NCI-H1694 (cell line): ENCODE measurements at places on chromosomes 4 and X.
A peak's percentile ranks its signal among the peaks of the same experiment; 100 is the strongest.

GRCh38 chrX:139554376-139554775 is 23.8 kb downstream of the F9 start:
- no peak for DNase-seq

GRCh38 chr4:98567611-98568010 is 90.8 kb downstream of the TSPAN5 start:
- no peak for DNase-seq

- DNase-seq = peak; percentile 17
Measured at GRCh38 chrX:140733766-140734342, 24.3 kb downstream of the LINC00632 start.

GRCh38 chrX:153688911-153689590 is 1.3 kb downstream of the SLC6A8 start:
- no peak for DNase-seq

GRCh38 chr4:148116264-148116663 is 325.9 kb downstream of the NR3C2 start:
- DNase-seq = no peak

GRCh38 chrX:71111921-71112431 is 599 bp upstream of the IL2RG start:
- no peak for DNase-seq

DNA sequence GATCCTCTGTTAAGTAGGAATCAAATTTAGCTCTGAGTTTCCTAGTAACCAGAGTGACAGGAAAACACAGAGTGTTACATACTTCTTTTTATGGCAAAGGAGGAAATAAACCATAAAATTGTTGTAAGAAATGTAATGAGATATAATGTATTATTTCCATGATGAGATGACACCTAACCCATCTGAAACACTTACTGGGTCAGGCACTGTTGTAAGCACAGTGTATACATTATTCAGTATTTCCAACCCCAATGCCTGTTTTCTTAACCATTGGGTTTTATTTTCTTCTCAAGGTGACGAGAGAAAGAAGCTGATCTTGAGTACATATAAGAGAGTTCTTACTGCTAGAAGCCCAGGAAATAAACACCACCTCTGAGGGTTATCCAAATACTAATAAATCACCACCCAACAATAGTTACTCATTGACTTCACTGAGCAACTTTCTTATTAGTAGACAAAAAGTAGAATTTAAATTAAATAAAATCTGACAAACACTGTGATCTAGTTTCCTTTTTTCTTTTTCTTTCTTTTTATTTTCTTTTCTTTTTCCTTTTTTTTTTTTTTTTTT is 4.2 kb upstream of the ENAM start:
- no peak for DNase-seq

GRCh38 chr4:188005561-188005960 is 10.0 kb downstream of the ZFP42 start:
- DNase-seq = no peak

DNA sequence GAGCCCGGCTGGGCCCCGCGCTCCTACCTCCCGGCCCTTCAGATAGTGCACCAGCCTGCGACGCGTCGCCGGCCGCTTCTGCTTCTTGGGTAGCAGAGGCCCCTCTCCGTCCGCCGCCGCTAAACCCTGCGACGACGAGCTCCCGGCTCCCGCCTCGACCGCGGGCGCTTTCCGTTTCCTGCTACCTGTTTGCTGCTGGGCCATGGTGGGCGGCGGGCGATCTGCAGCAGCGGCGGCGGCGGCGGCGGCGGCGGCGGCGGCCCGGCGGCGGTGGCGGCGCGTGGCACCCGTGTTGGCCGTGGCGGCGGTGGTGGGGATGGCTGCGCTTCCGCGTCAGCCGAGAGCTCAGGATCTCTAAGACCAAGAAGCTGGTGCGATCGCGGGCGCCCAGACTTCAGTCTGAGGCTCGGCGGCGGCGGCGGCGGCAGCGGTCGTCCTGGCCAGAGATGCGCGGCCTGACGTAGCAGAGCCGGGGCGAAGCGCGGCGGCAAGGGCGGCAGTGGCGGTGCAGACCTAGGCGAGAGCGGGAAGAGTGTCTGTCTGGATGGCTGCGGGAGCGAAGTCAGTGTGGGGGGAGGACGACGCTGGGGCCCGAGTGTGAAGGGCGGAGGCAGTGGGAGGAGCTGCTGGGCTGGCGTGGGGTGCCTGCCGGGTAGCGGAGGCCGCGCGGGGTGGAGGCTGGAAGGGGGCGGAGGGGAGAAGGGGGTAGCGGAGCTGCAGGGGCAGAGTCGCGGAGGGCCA is at the start of gene DCAF12L2:
DCAF12L2 (minus strand) TSS at position 569 of the 741 bp plus-strand sequence; CDS start at position 204, 365 bp downstream.
- no peak for DNase-seq

- no peak for DNase-seq
Measured at GRCh38 chr4:129415004-129415403, 319.1 kb downstream of the C4orf33 start.

GRCh38 chr4:1011022-1011665 is at the start of gene FGFRL1:
TSS of gene FGFRL1 (plus strand) at chr4:1011626. CDS start at chr4:1012486, 860 bp downstream.
- DNase-seq = no peak

DNA sequence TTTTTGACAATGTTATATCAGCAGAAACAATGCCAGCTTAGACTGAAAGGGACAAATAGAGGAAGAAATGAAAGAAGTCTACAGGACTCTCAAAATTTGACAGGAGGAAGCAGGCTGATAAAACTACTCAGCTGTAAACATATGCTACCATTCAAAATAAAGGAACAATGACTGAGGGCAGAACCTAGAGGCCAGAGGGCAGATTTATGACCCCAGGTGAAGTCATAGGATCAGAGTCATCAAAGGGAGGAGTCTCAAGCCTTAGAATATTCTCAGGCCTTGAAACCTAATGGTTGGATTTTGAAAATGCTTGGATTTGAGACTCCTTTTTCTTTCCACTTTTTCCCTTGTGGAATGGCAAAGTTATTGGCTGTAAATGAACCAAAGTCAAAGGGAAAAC is 17.0 kb upstream of the SYTL5 start:
- no peak for DNase-seq

- DNase-seq = no peak
Measured at GRCh38 chrX:119228512-119229252, 7.4 kb upstream of the PGRMC1 start.

- DNase-seq = no peak
Measured at GRCh38 chr4:87074121-87074488, 139.3 kb downstream of the AFF1 start.

- no peak for DNase-seq
Measured at GRCh38 chr4:140781596-140781995, 25.4 kb upstream of the TBC1D9 start.

GRCh38 chrX:45711231-45711630 is 510.6 kb upstream of the DIPK2B start:
- no peak for DNase-seq

GRCh38 chrX:68927178-68927577 is 98.4 kb downstream of the EFNB1 start:
- DNase-seq = no peak

GRCh38 chrX:31092970-31093638 is 21.3 kb upstream of the FTHL17 start:
- no peak for DNase-seq

DNA sequence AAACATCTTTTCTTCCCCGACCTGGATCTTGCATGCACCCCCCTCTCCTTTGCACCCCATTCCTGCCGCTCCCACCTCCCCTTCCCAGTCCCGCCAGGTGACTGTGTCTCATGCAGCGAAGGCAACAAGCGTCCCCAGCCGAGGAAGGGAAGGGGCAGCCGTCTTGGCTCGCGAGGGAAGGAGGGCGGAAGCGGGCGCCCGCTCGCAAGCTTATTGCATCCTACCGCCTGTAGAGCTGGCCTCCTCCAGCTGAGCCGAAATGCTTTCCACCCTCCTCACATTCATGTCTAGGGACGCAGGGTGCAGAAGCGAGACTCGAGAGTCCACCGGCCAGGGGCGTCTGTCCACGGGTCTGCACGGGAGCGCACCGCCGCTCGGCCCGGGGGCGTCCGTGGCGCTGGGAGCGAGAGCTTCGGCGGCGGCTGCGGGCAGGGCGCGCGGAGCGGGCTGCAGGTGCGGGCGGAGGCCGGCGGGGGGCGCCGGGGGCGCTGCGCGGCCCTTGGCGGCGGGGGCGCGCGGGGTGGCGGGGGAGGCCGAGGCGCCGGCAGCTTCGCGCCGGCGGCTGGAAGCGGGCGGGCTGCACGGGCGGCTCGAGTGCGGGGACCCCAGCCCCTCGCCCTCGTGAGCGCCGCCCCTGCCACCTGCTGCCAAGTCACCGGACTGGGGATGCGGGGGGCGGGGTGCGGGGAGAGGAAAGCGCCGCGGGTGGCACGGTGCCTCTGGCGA is at the start of gene KCNIP4:
KCNIP4 (minus strand) TSS at position 426 of the 726 bp plus-strand sequence.
- no peak for DNase-seq

DNA sequence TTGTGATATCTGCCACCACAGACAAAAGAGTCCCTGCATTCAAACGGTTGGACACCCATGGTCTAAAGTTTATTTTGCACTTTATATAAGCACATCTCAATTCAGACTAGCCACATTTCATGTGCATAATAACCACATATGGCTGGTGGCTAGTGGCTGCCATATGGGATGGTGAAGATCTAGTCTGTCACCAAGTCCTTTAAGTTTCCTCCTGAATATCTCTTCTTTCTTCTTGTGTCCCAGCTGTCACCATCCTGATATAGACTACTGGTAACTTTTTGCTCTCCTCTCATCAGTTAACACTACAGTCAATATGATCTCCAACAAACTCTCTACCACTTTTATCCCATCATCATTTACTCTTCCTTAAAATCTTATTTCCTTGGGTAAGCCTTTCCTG is 9.3 kb downstream of the HSPA4L start:
- no peak for DNase-seq

DNA sequence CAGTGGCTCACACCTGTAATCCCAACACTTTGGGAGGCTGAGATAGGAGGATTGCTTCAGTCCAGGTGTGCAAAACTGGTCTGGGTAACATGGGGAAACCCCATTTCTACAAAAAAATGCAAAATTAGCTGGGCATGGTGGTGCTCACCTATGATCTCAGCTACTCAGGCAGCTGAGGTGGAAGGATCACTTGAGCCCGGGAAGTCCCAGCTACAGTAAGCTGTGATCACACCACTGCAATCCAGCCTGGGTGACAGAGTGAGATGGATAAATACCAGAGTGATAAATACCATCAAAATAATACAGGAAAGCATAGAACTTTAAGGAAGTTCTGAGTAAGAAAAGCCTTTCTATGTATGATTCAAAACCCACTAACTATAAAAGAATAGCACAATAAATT is 52.8 kb downstream of the LRBA start:
- DNase-seq = no peak

DNA sequence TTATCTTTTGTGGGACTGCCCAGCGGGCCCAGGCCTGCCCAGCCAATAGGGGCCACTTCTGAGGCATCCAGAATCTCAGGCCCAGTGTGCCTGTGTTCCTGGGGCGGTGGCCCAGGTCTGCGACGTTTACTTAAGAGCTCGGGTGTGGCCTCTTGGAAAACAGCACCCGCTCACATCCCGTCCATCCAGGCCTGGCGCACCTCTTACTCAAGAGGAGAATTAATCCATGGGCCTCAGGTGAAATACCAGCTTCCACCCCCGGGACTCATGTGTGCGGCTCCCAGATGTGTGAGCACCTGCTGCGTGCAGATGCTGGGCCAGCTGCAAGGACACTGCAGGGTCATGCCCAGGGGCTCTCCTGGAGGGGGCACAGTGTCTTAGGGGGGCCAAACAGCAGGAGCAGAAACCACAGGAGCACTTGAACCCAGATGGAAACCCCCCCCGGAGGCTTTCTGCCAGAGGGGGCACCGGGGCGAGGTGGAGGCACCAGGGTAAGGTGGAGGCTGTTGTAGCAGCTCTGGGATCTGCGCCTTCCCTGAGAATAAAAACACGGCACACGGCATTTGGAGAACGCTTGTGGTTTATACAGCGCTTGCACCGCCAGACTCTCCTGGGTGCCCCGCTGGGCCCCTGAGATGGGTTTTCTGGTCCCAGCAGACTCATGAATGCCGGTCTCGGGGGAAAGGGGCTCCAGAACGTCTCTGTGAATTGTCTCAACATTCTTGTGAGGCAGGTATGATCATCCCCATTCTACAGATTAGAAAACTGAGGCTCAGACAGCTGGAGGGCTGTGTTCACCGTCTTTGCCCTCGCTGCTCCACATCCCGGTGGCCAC is 2.8 kb downstream of the PSAPL1 start:
- no peak for DNase-seq

DNA sequence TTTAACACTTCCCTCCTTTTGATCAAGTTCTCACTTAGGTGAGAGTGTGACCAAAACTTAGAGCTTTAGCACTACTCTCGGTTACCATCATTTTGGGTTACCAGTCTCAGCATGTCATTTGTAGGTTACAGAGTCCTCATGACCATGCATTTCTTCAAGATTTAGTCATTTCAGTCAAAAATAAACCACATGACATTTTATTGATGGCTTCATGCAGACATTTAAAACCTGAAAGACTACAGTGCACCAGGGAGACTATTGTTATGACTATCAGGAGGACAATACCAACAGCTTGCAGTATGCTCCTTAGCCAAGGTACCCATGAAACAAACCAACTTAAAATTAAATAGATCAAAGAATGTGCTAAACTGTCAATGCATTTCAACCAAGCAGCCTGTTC is 498.1 kb upstream of the FSTL5 start:
- DNase-seq = no peak

- DNase-seq = no peak
Measured at GRCh38 chr4:14415146-14415545, 587.1 kb upstream of the CPEB2 start.

DNA sequence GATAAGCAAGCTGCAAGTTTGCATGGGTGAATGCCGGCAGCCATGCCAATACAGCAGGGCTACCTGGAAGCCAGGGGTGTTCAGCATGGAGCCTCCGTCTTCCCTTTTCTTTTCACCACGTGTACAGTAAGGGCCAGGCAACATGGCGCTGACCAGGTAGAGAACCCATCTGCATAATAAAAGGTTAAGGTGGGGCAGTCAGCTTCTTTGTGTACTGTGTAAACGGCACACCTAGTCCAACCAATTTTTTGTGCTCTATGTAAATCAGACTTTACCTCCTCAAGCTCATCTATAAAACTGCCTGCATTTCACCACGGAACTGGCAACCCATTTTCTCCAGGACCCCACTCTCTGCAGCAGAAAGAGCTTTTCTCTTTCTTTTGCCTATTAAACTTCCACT is 286.8 kb upstream of the VCX3A start:
- no peak for DNase-seq

- no peak for DNase-seq
Measured at GRCh38 chr4:150379454-150379853, 202.5 kb upstream of the MAB21L2 start.

- DNase-seq = no peak
Measured at GRCh38 chr4:150082241-150082640, 4.0 kb downstream of the DCLK2 start.

DNA sequence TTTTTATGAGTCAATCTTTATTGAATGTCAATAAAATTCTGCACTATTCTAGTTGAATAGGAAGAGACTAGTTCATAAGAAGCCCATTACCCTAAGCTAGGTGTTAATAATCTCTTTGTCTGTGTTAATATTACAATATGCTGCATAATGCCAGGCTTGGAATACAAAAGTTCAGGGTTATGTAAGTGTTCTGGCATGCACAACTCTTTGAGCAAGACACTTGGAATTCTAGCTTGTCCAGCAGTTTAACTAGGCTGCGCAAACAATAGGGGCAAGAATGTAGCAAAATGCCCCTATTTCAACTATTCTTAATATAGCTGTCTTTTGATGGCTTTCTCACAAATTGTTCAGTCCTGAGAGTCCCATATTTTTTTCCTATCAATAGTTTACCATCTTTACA is 31.3 kb upstream of the ETNPPL start:
- no peak for DNase-seq

- no peak for DNase-seq
Measured at GRCh38 chr4:77141964-77142645, 14.9 kb upstream of the CCNG2 start.
